Activated T-helper 1 cell treated with Interleukin-2 at 50 U/mL for 16 hours (primary cell): ENCODE measurements at places on chromosomes 3 and 15.

DNA sequence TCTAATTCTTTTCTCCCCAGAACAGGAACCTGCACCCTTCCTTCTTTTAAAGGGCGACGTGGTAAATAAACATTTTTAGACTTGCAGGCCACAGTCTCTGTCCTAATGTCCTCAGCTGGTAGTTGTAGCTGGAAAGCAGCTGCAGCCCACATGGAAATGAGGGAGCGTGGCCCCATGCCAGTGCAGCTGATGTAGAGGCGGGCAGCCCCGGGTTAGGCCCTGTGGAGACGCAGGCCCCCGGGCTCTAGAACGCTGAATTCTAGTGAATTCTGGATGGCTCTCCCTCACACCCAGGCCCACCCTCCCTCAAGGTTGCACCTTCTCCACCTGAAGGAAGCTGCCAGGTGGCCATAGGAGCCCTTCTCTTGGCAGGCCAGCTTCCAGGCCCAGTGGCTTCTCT lies 52.3 kb downstream of the PGPEP1L start:
- DNase-seq, result no peak

DNA sequence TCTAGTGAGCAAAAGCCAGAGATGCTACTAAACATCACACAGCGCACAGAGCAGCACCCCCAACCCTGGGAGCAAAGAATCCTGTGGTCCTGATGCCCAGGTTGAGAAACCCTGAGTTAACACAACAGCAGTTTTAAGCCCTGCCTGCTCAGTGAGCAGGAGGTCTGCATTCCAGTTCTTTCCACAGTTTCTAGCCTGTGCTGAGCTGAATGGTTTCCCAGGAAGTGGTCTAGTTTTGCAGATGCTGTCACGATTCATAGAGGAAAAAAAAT lies 171.1 kb upstream of the PROK2 start:
- no peak for DNase-seq

- no peak for DNase-seq
Observed at GRCh38 chr3:30488070-30488756, 118.2 kb upstream of the TGFBR2 start.

DNA sequence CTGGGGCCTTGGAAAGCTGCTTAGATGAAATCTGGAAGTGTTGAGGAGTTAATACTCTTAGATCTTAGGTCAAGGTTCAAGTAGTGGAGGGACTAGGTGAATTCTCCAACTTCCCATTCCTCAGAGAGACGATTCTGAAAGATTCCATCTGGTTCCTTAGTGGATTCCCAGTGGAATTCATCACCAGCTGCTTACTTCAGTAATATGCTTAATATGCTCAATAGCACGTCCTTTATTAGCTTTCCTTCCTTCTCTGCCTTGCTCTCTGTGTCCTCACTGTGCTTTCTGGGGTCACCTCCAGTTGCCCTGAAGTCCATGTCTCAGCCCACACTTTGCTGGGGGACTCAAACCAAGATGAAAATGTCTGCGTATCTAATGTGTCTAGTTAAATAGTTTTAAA lies 31.0 kb downstream of the CEP63 start:
- no peak for DNase-seq

DNA sequence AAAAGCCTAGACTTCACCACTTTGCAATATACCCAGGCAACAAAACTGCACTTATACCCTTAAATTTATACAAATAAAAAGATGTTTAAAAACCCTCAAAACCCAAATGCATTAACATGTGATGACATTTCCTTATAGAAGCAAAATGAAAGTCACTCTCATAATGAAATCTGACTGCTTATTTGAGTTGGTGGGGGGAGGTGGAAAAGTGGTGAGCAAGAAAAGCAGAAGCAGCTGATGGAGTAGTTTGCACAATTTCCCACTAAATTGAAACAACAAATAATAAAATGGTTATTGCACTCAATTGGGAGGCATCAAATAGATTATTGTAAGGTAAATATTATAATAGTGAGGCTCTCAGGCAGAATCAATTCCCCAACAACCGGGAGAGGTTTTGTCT lies 54.0 kb upstream of the GADL1 start:
- DNase-seq, result no peak

DNA sequence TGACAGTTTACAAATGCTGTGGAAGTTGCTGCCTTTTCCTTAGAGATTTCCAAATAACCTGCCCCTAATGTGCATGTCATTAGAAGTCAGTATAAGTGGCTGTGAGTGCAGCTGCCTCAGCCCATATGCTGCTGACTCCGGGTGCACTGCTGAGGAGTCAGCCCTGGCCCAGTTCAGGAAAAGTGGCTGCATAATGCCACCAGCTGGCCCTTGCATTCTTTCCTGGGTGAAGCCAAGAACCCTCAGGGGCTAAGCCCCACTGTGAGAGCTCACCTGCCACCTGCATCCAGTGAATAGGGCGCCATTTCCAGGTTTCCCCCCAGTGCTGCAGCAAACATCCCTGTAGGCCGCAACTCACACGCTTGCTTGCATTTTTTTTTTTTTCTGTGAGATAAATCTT lies 139.9 kb downstream of the TJP1 start:
- DNase-seq, result no peak

GRCh38 chr3:162719684-162720341 lies 1223.2 kb downstream of the OTOL1 start:
- DNase-seq, result no peak

DNA sequence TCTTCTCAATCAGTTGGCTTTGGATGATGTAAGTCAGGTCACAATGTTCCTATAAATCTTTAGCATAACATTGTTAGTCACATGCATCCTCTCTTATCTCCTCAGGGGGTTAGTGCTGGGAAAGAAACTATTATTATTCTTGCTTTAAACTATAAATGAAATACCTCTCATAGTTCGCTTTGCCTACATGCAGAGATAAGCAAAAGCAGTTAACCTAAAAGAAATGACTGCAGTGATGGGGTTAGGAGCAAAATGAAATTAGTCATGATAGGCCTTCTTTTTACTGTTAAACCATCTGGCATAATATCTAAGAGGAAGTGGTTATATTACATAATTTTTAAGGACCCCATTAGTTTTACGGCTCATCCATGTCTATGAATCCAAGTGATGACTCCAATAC lies 91.7 kb upstream of the IGSF10 start:
- no peak for DNase-seq

DNA sequence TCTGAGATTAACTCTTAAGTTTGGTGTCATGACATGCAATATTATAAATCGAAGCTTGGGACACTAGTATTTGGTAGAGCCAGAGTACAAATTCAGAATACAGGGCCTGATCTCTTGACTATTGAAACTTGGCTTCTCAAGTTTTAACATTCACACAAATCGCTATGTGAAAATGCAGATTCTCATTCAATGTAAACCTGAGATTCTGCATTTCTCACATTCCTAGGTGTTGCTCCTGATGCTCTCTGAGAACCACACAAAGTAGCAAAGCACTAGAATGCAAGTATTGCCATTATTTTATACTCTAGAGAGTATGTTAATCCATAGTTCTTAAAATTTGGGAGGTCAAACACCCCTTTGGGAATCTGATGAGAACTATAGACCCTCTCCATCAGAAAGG lies 47.9 kb downstream of the WDR49 start:
- DNase-seq, result no peak

- DNase-seq, result no peak
Observed at GRCh38 chr3:3836845-3837244, 37.6 kb downstream of the LRRN1 start.

DNA sequence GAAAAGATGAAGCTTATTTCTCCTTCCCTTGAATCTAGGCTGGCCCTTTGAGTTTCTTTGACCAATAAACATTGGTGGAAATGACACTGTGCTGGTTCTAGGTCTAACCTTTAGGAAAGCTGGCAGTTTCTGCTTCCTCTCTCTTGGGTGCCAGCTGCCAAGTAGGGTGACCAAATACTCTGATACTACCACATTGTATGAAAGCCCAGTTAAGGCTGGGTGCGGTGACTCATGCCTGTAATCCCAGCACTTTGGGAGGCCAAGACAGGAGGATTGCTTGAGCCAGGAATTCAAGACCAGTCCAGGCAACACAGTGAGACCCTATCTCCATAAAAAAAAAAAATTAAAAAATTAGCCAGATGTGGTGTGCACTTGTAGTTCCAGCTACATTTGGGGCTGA lies 320.7 kb downstream of the ZNF621 start:
- DNase-seq, result no peak

DNA sequence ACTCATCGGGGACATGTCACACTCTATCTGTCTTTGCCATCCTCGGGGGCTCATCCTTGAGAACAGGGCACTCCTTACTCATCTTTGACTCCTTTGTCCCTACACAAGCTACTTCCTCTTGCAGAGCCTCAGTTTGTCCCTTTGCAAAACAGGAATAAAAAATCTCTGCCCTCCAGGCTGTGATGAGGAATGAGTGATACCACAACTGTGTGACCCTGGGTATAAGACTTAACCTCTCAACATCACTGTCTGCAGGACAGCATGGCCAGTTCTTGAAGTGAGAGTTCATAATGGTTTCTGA lies 48.5 kb downstream of the IQSEC1 start:
- no peak for DNase-seq

- no peak for DNase-seq
Observed at GRCh38 chr3:4071481-4072184, 231.5 kb upstream of the SETMAR start.

DNA sequence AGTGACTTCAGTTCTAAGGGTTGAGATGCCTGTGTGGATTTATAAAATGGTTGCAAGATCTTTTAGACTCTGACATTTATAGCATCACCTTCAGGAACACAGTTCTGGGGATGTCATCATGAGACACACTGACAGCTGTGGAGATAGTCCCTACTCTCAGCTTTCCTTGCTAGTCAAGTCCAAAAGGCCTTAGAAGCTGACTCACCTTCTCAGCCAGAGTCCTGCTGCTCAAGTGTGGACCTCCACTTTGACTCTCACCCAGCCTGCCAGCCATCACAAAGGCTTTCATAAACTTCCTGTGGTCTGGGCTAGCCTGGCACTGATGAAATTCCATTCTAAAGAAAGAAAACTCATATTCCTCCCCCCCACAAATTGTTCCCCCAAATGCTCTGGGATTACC lies 44.8 kb downstream of the TMEM39A start:
- DNase-seq, result no peak

- DNase-seq, result no peak
Observed at GRCh38 chr3:112514527-112515128, 15.4 kb upstream of the BTLA start.

DNA sequence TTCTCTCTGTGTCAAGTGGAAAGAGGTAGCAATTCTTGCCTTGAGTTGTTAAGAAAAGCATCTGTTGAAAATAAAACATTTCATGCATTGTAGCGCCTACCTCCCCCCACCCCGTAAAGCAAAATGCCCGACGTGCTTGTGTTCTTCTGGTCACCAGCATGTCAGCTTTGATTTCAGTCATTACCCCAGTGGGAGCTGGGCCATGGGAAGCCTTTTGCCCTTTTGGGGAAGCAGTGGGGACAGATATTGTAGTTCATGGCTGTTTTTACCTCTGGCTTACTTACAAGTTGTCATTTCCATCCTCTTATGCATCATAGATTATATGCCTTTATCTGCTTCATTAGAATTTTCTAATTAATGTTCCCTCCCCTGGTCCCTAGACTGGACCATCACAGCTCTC lies 328.7 kb downstream of the RYR3 start:
- DNase-seq, result no peak

- DNase-seq, result no peak
Observed at GRCh38 chr3:18556503-18557135, 131.5 kb upstream of the SATB1 start.

GRCh38 chr15:42510258-42511006 lies 15.0 kb downstream of the SNAP23 start:
- DNase-seq, result no peak

GRCh38 chr15:70034141-70034540 lies 63.6 kb downstream of the TLE3 start:
- no peak for DNase-seq

- no peak for DNase-seq
Observed at GRCh38 chr3:171772427-171773056, 37.7 kb downstream of the PLD1 start.

DNA sequence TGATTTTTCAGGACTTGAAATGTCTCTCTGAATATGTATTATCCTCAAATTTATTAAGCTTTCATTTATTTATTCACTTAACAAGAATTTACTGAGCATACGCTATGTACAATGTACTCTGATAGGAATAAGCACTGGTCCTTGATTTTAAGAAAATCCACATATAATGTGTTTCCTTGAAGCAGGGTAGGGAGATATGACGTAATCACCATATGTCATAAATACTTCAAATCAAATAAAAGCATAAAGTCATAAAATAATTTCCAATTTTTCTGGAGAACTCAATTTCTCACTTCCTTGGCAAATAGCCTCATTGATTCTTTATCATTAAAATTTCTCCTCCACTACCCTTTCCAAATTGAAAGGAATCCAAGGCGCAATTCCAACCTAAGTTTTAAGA lies 177.8 kb upstream of the GAP43 start:
- no peak for DNase-seq

DNA sequence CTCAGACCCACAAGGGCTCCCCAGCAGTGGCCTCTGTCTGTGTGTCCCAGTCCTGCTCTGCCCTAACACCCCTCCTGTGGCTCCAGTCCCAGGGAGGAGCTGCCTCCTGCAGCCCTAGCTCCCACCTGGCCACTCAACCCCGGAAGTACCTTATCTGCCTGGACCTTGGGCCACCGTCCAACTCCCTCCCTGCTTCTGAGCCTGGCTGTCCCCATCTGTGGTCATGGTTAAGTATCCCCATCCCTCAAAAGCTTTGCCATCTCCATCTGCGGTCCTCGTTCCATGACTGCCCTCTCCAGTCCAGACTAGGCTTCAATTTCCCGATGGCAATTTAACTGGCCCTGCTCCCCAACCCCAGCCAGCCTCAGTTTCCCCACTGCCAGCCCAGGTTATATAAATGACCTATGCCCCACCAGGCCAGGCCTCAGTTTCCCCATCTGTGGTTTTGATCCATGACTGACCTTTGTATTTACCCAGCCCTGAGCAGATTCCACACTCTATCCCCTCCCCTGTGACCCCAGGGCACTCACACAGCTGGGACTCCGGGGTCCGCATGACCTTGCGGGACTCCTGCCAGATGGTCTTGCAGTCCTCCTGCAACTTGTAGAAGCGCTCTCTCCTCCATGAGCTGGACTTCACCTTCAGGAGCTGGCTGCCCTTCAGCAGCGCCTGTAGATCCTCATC lies 9.6 kb downstream of the PLCD1 start:
- no peak for DNase-seq

GRCh38 chr3:123644358-123644757 lies 59.5 kb upstream of the HACD2 start:
- DNase-seq, result no peak

GRCh38 chr3:147962408-147963164 lies 553.4 kb downstream of the ZIC1 start:
- DNase-seq, result no peak

DNA sequence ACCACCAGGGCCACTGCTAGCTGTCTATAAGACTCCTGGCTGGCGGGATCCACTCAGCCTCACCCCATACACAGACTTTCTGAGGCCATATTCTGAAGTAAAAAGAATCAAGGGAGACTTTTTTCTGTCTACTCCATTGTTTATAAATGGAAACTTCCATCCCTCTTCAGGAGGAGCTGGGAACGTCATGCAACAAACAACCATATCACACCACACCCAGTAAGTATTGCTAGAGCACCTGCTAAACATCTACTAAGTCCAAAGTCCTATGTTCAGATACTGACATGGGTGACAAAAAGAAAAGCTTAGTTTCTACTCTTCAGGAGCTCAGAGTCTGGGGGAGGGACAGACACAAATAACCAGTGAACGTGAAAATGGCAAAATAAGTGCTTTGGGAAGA lies 324.8 kb upstream of the ONECUT1 start:
- no peak for DNase-seq

- DNase-seq, result peak; percentile 60
Observed at GRCh38 chr3:14261229-14261628, 82.6 kb downstream of the LSM3 start.
